GM23338 (cell line): ENCODE measurements at places on chromosomes 11 and 22.

DNA sequence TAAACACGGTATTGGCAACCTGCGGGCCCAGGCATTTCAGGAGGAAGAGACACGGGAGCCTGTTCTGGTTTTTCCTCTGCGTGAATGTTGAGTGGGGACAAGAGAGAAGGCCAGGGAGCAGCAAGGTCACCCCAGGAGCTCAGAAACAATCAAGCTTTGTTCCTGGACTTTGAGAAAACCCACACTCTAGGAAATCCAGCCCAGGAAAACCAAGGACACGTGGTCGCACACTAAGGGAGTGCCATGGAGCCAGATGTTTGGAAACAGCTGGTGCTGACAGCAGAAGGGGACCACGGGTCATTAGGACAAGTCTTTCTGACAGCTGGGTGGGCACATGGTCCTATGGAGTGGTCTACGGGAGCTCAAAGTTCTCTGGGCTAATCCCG is 44.1 kb downstream of the MYH9 start:
- DNase-seq = no peak

DNA sequence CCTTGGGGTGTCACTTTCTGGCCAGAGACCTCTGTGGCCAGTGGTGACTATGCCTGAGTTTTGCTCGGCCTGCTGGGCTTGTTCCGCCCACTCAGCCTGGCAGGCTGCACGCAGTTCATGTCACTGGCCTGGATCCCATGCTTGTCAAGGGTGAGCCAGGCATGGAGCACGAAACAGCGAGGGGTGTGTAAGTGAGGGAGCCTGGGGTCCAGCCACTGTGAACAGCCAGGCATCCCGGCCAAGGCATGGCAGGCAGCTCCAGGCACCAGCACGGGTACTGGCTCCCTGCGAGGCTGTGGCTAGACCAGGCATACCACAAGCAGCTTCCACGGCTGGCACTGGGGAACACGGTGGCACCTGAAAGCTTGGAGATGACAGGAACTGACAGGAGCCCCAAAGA is 214.3 kb downstream of the LRRC4C start:
- no peak for DNase-seq

- DNase-seq = peak; percentile 88
These were observed at the start of gene BLID for GRCh38 chr11:122115524-122116379. Gene BLID (minus strand): TSS chr11:122116215. CDS start chr11:122115922, 293 bp downstream.

DNA sequence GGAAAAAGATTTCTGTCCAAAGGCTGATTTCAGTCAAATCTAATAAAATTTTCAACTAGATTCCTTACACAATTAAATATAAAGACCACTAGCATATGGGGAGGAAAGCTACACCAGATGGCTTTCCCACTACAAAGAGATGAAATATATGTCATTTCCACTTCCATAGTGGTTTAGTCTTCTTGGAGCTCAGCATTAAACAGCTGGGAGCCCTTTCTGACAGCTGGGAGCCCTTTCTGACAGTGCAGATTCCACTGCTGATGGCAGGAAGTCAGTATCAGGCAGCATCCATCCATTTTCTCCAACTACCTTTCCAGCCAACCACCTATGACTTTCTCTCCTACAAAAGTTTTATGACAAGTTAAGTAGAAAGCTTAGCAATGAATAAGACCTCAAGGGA is 177.9 kb downstream of the RRAS2 start:
- DNase-seq = no peak

DNA sequence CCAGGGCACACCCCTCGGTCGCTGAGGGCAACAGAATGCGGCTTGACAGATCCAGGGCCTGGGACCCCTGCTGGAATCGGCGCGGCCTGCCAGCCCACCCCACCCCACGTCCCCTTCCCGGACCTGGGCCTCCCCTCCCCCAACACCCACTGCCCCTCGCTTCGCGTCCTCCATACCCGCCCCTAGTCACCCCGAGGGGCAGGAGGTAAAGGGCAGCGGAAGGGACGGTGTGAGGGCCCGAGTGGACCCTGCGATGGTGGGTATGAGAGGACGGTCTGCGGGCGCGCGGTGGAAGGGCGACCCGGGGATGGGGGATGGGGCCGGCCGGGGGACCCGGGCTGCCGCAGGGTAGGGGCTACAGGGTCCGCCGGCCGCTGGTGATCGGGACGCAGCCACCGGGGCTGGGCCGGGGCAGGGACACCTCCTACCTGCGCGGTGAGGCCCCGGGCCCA is 311 bp downstream of the APBB1 start:
- DNase-seq = peak; percentile 76

- DNase-seq = no peak
These were observed 73.3 kb downstream of the SERGEF start for GRCh38 chr11:17939542-17939941.
